Fibroblast of gingiva (primary cell): ENCODE measurements at places on chromosomes 12 and 14.

DNA sequence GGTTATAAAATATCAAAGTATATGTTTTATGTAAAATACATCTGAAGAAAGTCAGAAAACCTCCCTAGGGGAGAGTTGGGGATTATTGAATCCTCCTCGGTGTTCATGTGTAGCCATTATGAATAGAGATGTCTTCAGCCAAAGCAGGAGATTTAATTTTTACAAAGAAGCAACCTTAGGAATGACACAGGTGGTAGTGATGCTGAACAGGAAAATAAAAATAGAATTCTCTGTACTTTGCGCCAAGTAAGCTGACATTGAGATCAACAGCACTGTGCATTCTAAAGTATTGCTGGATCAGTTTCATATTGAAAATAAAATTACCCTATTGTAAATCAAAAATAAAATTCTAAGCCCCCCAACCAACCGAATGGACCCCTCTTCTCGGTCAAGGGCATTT, 132.8 kb upstream of the TRHDE start:
- DNase-seq, result no peak

- DNase-seq, result no peak
Observed at GRCh38 chr14:66477567-66477966, 8.6 kb upstream of the CCDC196 start.

- no peak for DNase-seq
Observed at GRCh38 chr14:105077649-105077995, 12.4 kb upstream of the GPR132 start.

DNA sequence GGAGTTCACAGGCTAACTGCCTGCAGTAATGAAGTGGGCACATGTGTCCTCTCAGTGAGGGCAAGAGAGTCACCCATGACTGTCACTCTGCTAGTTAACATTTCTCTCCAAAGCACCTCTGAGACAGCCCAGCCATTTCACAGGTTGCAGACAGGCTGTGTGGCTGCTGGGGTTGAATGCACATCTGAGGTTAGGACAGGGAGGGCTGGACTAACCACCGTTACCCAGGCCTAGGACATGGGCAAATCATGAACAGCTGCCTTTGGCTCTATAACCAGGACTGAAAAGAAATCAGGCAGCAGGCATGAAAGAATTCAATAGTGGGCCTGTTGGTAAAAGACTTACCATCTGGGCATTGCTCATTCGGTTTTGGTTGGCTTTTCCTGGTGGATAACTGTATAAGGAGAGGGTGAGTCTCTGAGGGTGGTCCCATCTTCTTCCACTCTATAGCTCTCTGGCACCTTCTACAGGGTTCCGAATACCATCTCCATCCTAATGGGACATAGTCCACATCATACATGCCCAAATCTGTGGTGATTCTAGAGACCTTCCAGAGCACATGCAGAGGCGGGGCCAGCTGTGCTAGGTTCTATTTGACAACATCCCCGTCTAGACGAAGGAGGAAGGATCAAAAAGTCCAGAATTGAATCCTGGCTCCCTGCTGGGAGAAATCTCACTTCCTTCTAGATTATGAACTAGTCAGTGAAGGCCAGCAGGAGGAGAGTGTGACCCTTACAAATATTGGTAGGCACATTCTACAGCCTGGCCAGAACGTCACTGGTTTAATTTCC, 10.8 kb downstream of the CRACR2A start:
- DNase-seq, result no peak

- no peak for DNase-seq
Observed at GRCh38 chr14:68089146-68089731, 269.7 kb downstream of the RAD51B start.

GRCh38 chr12:52759695-52760094, 17.4 kb downstream of the KRT76 start:
- no peak for DNase-seq

GRCh38 chr12:45727980-45728629, 1.4 kb upstream of the ARID2 start:
- peak; percentile 13 for DNase-seq

GRCh38 chr14:49306152-49306751, 279.9 kb downstream of the RPS29 start:
- no peak for DNase-seq

GRCh38 chr14:96224480-96225096, 19.9 kb downstream of the BDKRB2 start:
- no peak for DNase-seq

DNA sequence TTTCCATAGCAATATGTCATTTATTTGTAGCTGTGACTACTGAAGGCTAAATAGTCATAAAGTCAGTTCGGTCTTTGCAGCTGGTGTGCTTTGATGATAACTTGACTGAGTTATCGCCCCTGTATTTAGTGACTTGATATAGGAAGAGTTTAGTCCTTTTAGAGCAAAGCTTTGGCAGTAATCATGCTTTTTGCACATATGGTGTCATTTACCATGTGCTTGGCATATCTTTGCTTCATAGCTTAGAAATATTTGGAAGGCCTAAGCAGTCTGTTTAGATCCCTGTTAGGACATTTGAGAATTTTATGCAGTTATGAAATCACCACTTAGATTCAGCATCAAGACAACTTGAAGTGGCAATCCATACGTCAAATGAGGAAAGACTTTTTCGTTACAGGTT, 31.6 kb downstream of the POLR3B start:
- DNase-seq, result peak; percentile 54

GRCh38 chr12:110637869-110638441, 24.0 kb downstream of the TCTN1 start:
- no peak for DNase-seq

DNA sequence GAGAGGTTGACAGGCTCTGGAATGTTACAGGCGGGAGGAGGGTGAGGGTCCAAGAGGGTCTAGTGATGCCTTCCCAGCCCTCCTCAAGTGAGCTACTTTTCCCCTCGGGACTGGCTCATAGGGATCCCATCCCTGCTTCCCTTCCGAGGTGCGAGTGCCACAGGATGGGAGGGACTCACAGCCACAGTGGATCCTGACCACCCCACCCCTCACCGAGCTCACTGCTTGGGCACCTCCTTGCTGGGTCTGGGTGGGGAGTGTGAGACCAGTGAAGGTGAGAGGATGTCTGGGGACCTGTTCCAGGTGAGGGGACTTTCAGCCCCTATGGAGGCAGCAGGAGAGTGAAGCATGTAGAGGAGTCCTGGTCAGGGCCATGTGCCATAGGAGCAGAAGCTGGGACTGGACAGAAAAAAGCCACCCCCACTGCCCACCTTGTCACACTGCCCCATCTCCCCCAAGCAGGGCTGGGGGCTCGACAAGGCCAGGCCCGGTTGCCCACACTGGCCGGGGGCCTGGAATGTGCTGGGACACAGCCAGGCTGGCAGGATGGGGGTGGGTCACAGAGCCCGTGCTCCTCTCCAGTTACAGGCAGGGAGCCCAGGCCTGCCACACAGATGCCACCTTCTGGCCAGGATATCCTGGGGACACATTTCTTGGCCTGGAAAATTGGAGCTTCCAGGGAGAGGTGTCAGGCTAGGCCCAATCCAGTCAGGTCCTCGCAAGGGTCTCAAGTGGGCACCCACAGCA, 1.7 kb upstream of the TNS2 start:
- DNase-seq, result peak; percentile 58

DNA sequence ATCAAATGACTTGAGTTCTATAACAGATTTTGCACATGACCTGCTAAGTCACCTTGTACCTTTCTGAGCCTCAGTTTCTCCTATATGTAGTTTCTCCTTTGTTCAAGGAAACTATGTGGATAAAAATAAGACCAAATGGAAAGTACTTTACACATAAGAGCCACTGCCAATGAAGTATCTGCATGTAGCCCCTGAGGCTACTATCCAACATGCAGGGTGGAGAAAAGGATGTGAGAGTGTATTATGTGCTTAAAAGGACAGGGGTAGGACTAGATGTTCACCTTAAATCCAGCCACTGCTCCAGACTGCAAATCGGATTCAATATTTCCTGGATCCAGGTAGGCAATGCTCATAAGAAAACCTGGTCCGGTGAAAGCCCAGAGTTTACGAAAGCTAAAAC, 21.2 kb downstream of the SLC11A2 start:
- no peak for DNase-seq

DNA sequence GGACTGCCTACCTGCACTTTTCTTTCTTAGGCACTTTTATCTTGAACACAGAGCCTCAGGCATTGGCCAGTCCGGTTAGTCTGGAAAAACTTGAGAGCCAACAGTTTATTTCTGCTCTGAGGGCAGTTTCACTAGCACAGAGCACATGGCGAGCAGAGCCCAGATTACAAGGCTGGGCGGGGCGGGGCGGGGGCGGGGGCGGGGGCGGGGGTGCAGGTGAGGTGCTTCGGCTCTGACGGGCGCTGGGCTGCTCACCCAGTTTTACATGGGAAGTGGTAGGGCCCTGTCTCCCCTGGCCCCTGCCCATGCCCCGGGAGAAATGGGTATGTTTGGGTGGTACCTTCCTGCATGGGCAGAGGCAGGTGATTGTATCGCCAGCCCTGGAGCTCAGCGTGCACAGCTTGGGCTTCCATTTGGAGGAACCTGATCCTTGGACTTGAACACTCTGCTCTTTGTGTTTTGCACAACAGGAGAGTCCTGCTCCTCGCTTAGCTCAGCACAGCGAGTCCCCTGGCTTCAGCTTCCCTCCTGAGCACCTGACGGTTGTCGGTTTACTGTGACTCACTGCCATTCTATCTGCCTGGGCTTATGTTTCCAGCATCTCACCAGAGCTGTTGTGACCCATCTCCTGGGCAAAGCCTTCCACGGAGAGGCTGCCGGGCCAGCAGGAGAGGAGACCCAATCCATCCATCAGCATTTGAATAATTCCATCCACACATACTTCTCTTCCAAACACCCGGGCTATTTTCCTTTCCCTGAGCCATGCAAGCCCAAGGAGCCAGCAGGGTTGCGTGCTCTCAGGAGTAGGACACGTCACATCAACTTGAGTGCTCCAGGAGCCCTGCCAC, 108.5 kb downstream of the ARF6 start:
- peak; percentile 83 for DNase-seq

DNA sequence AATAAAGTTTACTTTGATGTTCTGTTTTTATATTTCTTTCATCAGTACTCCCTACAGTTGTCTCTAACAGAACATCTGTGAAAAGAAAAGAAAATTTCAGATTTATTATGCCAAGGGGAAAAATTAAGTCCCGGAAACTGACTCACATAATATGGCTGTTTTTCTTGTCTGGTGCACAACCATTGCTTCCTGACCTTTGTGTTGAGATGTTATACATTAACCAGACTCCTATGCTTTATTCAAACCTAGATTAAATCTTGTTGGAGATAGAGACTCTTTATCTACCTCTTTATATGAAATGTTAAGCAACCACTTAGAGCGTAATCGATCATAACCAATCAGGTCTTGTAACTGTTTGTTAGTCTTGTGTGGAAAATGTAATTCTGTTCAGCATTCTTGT, 37.6 kb upstream of the BICD1 start:
- no peak for DNase-seq

DNA sequence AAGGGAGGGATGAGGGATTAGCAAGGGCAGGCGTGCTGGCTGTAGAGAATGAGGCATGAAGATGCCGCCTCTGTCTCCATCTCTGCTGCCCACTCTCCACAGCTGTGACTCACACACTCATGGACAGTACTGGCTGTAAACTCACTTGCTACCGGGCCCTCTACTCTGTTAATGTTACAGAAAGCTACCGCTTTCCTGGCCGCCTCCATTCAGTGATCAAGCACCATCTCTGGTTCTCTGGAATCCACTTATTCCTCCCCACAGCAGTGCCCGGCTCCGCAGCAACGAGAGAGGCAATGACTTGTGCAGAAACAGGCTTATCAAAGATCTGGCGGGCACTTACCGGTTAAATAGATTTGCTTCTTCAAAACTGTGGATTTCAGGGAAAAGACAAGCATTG, 34.8 kb downstream of the AMN start:
- no peak for DNase-seq

DNA sequence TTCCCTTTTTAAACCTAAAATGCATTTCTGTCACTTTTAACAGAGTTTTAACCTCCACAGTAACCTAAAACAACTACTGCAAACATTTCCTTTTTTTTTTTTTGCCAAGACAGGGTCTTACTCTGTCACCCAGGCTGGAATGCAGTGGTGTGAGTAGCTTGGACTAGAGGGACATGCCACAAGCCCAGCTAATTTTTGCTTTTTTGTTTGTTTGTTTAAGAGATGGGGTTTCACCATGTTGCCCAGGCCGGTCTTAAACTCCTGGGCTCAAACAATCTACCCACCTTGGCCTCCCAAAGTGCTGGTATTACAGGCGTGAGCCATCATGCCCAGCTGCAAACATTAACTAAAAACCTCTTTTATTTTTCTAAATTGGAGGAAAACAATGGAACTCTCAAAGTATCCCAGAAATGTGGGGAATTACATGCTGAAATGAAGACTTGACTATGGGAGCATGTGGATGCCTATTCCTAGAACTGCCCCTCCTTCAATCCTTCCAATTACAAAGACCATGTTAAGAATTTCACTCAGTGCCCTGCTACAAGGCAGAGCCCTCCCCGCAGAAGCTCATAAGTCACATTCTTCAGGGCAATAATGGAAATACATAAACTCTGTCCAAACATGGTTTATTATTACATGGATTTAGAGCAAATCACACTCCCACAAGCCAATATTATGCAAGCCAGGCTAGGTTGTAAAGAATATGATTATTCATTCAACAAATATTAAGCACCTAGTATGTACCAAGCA, 66.9 kb downstream of the C12orf56 start:
- DNase-seq, result peak; percentile 2

GRCh38 chr12:108299516-108299915, 39.6 kb downstream of the CMKLR1 start:
- DNase-seq, result no peak

- DNase-seq, result peak; percentile 77
Observed at GRCh38 chr14:49853572-49854375, 1.2 kb upstream of the NEMF start.

- no peak for DNase-seq
Observed at GRCh38 chr12:1995205-1995896, 8.9 kb downstream of the DCP1B start.

- DNase-seq, result no peak
Observed at GRCh38 chr14:96710060-96710666, 87.0 kb upstream of the VRK1 start.

DNA sequence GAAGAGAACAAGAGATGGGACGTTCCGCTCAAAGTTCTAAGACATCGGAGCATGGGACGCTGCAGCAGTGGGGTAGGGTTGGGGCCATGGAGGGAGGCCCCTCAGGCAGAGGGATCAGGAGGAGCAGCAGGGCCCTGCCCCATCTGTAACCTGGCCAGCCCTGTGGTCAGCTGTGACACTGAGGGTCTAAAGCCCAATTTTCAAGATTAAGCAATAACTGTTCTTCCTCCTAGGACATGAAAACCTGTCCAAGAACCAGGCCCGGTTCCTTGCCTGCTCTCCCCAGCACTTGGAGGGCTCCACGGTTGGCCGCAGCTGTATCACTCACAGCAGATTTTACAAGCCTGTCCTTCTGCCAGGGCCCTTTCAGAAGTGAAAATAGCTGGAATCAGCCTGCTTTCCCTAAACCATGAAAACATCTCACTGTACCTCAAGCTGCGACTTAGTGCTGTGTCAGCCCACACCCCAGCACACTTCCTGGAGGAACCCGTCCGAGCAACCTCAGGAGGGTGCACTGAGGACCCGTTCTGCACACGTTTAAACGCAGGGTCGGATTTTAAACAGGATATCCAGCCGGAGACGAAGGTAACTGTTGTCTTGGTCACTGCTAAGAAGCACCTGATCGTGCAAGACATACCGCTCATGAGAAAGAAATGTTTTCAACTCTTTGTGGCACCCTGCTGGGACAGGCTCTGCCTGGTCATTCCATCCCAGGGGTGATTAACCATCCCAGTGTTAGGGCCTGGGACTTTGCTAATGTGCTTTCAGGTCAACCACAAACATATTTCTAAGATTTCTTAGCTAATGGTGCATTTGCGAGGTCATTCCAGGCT, 201.9 kb upstream of the DIO3 start:
- no peak for DNase-seq
